CD4-positive, CD25-positive, alpha-beta regulatory T cell (primary cell): ENCODE measurements at places on chromosomes 1 and 21. TPM values are rescaled to one million over a fixed set of nuclear protein-coding genes. Genes with fewer than 3 reads are reported as not detected.

The UBR4 gene
- 17.2 TPM for polyA plus RNA-seq

The OVAAL gene
- not detected for polyA plus RNA-seq

The DIPK1A gene
- 13.0 TPM for polyA plus RNA-seq

The KDF1 gene
- polyA plus RNA-seq, result 3.2 TPM

The HPCAL4 gene
- 19.7 TPM for polyA plus RNA-seq

The GBP4 gene
- 54.5 TPM for polyA plus RNA-seq

DNA sequence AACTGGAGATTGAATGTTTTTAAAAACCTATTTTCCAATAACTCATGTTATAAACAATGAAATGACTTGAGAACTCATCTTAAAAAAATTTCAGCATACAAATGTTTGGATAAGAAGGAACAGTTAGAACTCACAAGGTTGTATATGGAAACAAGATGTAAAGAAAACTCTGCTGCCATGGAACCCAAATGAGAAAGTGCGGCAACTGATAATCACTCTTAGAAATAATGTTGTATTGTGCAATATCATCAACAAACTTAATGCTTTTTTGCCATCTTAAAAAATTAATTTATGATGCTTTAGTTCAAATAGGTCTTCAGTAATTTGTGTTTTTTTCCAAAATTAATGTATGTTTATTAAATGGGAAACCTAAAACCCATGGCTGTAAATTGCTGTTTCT, 461.1 kb upstream of the NCAM2 start:
- H3K36me3 ChIP-seq, result no peaks in the 10 kb centered on the region
- no peaks in the 10 kb centered on the region for H3K4me1 ChIP-seq
- no peak overlapping the region for H3K27ac ChIP-seq

GRCh38 chr1:16053781-16054502, 10.4 kb downstream of the CLCNKB start:
- DNase-seq, result no peak
- no peak overlapping the region for H3K27ac ChIP-seq
- no peaks in the 10 kb centered on the region for H3K36me3 ChIP-seq
- no peaks in the 10 kb centered on the region for H3K27me3 ChIP-seq

GRCh38 chr1:214584805-214585766, 17.9 kb upstream of the CENPF start:
- H3K36me3 ChIP-seq, result no peaks in the 10 kb centered on the region

- no peaks in the 10 kb centered on the region for H3K27me3 ChIP-seq
- H3K36me3 ChIP-seq, result peaks cover 6% of the 10 kb centered on the region
- DNase-seq, result peak; percentile 77
- peak overlapping the region; percentile 90 for H3K4me3 ChIP-seq
- H3K27ac ChIP-seq, result peak overlapping the region; percentile 96
- H3K4me1 ChIP-seq, result peaks cover 56% of the 10 kb centered on the region
Observed at GRCh38 chr1:153532769-153533599, 2.8 kb downstream of the S100A6 start.

DNA sequence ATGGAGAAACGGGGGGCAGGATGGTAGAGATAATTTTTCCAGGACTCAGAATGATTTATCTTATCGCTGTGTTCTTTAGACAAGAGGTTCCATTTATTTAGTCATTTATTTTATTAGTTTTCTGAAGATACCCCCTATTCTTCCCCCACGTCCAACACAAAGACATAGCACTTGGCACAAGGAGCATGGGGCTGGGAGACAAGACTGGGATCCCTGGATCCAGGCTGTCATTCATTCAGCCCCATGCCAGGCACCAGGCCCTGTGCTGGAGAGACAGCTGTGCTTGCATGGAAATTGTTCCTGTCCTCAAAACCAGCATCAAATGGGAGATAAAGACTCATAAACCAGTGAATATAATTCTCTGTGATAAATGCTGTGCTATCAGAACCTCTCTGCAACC, 27.1 kb upstream of the PLXNA2 start:
- H3K27me3 ChIP-seq, result no peaks in the 10 kb centered on the region
- H3K27ac ChIP-seq, result no peak overlapping the region
- no peak overlapping the region for H3K4me3 ChIP-seq
- H3K36me3 ChIP-seq, result no peaks in the 10 kb centered on the region
- no peaks in the 10 kb centered on the region for H3K4me1 ChIP-seq

DNA sequence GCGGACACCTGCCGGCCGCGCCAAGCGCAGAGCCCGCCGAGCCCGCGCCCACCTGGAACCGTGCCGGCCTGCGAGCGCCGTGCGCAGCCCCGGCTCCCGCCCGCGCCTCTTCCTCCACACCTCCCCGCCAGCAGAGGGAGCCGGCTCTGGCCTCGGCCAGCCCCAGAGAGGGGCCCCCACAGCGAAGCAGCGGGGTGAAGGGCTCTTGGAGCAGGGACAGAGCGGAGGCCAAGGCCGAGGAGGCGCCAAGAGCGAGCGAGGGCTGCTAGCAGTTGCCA, 50.1 kb upstream of the KRTAP19-8 start:
- H3K4me3 ChIP-seq, result no peak overlapping the region
- DNase-seq, result no peak
- no peaks in the 10 kb centered on the region for H3K4me1 ChIP-seq

GRCh38 chr1:102262994-102263393, 266.3 kb upstream of the OLFM3 start:
- no peak for DNase-seq
- no peaks in the 10 kb centered on the region for H3K4me1 ChIP-seq
- H3K36me3 ChIP-seq, result no peaks in the 10 kb centered on the region
- no peak overlapping the region for H3K27ac ChIP-seq
- no peak overlapping the region for H3K4me3 ChIP-seq

DNA sequence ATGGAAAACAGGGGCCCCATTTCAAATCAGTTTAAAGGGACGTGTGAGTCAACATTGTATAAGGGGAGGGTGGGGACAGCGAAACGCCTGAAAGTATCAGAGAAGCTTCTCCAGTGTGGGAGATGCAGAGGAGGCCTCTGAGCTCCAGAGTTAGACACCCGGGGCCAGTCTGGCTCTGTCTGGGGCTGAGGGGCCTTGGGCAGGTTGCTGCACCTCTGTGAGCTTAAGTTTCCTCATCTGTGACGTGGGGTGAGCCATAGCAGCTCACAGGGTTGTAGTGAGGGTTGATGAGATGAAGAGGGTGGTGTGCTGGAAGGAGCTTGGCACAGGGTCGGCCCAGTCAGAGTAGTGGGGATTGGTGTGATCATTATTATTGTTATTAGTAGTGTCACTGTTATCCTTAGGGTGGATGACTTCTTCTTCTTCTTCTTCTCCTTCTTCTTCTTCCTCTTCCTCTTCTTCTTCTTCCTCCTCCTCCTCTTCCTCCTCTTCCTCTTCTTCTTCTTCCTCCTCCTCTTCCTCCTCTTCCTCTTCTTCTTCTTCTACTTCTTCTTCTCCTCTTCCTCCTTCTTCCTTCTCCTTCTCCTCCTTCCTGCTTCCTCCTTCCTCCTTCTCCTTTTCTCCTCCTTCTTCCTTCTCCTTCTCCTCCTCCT, 282.0 kb downstream of the PTPRU start:
- no peak for DNase-seq
- H3K27me3 ChIP-seq, result no peaks in the 10 kb centered on the region
- H3K27ac ChIP-seq, result no peak overlapping the region
- no peaks in the 10 kb centered on the region for H3K36me3 ChIP-seq
- no peaks in the 10 kb centered on the region for H3K4me1 ChIP-seq

- H3K36me3 ChIP-seq, result no peaks in the 10 kb centered on the region
- no peaks in the 10 kb centered on the region for H3K27me3 ChIP-seq
- H3K4me3 ChIP-seq, result no peak overlapping the region
- H3K4me1 ChIP-seq, result peaks cover under 1% of the 10 kb centered on the region
Observed at GRCh38 chr1:235882816-235883215, 16.1 kb upstream of the LYST start.

GRCh38 chr1:67945733-67946374, 104.6 kb downstream of the DIRAS3 start:
- no peak overlapping the region for H3K27ac ChIP-seq
- H3K27me3 ChIP-seq, result peaks cover 2% of the 10 kb centered on the region
- H3K4me1 ChIP-seq, result no peaks in the 10 kb centered on the region
- H3K4me3 ChIP-seq, result no peak overlapping the region
- DNase-seq, result no peak

- H3K4me3 ChIP-seq, result no peak overlapping the region
- peaks cover 4% of the 10 kb centered on the region for H3K4me1 ChIP-seq
- no peak overlapping the region for H3K27ac ChIP-seq
- no peaks in the 10 kb centered on the region for H3K36me3 ChIP-seq
Observed at GRCh38 chr1:6367381-6368012, 26.1 kb downstream of the ACOT7 start.

- H3K36me3 ChIP-seq, result no peaks in the 10 kb centered on the region
- no peak overlapping the region for H3K27ac ChIP-seq
- no peak overlapping the region for H3K4me3 ChIP-seq
- H3K4me1 ChIP-seq, result no peaks in the 10 kb centered on the region
- H3K27me3 ChIP-seq, result no peaks in the 10 kb centered on the region
- DNase-seq, result no peak
Observed at GRCh38 chr21:16473988-16474387, 744.2 kb downstream of the USP25 start.

- H3K27me3 ChIP-seq, result no peaks in the 10 kb centered on the region
- no peak overlapping the region for H3K4me3 ChIP-seq
- H3K4me1 ChIP-seq, result no peaks in the 10 kb centered on the region
- no peaks in the 10 kb centered on the region for H3K36me3 ChIP-seq
Observed at GRCh38 chr21:36630485-36631206, 68.3 kb upstream of the SIM2 start.

- DNase-seq, result no peak
- no peaks in the 10 kb centered on the region for H3K36me3 ChIP-seq
- H3K27me3 ChIP-seq, result no peaks in the 10 kb centered on the region
- H3K4me3 ChIP-seq, result no peak overlapping the region
Observed at GRCh38 chr1:162885265-162885664, 24.3 kb upstream of the CCDC190 start.

DNA sequence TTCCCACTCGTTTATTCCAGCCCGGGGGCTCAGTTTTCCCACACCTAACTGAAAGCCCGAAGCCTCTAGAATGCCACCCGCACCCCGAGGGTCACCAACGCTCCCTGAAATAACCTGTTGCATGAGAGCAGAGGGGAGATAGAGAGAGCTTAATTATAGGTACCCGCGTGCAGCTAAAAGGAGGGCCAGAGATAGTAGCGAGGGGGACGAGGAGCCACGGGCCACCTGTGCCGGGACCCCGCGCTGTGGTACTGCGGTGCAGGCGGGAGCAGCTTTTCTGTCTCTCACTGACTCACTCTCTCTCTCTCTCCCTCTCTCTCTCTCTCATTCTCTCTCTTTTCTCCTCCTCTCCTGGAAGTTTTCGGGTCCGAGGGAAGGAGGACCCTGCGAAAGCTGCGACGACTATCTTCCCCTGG, 716 bp downstream of the OLIG2 start:
- no peak overlapping the region for H3K27ac ChIP-seq
- no peak overlapping the region for H3K4me3 ChIP-seq
- no peaks in the 10 kb centered on the region for H3K36me3 ChIP-seq

DNA sequence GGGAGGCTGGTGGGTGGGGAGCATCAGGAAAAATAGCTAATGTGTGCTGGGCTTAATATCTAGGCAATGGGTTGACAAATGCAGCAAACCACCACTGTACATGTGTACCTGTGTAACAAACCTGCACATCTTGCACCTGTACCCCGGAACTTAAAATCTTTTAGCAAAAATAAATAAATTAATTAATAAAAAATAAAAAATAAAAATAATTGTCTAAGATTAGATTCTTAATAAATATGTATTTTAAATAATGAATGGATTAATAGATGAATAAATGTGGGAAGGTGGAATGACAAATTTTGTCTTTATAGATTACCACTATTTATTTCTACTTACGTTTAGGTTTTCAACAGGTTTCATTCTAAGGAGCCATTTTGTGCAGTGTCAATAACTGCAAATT, 563.5 kb upstream of the B3GALT2 start:
- H3K27ac ChIP-seq, result no peak overlapping the region
- no peak for DNase-seq
- no peaks in the 10 kb centered on the region for H3K4me1 ChIP-seq
- no peak overlapping the region for H3K4me3 ChIP-seq
- H3K36me3 ChIP-seq, result no peaks in the 10 kb centered on the region

- no peak for DNase-seq
- no peaks in the 10 kb centered on the region for H3K27me3 ChIP-seq
- H3K4me3 ChIP-seq, result no peak overlapping the region
- no peaks in the 10 kb centered on the region for H3K4me1 ChIP-seq
- H3K36me3 ChIP-seq, result no peaks in the 10 kb centered on the region
Observed at GRCh38 chr1:154775621-154776605, 94.2 kb downstream of the KCNN3 start.

DNA sequence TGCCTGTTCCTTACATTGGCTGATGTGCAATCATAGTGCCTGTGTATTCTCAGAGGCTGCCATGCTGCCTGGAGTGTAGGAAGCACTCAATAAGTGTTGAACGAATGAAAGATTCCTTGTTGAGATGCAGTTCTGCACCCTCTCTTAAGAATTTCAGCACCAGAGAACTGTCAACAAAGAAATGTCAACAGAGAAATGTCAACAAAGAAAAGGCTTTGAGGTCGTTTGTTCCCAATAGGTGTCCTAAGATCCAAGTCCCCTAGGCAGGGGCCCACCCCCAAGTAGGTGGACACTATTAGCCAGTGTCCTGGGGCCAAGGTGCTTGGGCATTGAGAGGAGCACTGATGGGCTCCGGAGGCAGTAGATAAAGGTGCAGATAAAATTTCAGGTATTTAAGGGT, 12.6 kb downstream of the KCND3 start:
- no peaks in the 10 kb centered on the region for H3K4me1 ChIP-seq
- H3K36me3 ChIP-seq, result no peaks in the 10 kb centered on the region
- H3K27me3 ChIP-seq, result peaks cover 10% of the 10 kb centered on the region
- no peak overlapping the region for H3K4me3 ChIP-seq
- no peak overlapping the region for H3K27ac ChIP-seq

DNA sequence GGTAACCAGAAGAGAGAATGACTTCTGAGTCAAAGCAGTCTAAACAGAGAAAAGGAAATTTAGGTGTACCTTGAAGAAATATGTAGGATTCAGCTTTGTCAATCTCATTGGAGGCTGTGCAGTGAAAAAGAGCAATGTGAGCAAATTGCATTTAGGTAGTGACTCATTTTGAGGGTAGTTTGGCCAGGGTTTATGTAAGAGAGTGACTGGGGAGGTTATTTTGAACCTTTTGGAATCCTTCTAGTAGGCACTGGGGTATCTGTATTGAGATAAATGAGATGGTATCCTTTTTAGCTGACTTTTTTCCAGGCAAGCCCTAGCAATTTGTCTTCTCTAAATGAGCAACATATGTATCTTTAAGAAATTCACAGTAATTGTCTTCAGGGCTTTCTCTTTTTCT, 95.9 kb downstream of the DISP1 start:
- H3K4me1 ChIP-seq, result no peaks in the 10 kb centered on the region
- no peak overlapping the region for H3K27ac ChIP-seq
- H3K4me3 ChIP-seq, result no peak overlapping the region
- H3K27me3 ChIP-seq, result no peaks in the 10 kb centered on the region

- no peak within 1 kb of the TSS for H3K27ac ChIP-seq
- no peaks in the 10 kb centered on the region for H3K36me3 ChIP-seq
- H3K4me1 ChIP-seq, result peaks cover 30% of the 10 kb centered on the region
- peak; percentile 40 for DNase-seq
- H3K4me3 ChIP-seq, result peak within 1 kb of the TSS; percentile 81
Observed at GRCh38 chr1:151720974-151721787, at the start of gene RIIAD1. RIIAD1 (plus strand) TSS chr1:151721522; CDS start chr1:151721537, 15 bp downstream.
